HEK293T (cell line): ENCODE measurements at places on chromosomes 6 and 20.

DNA sequence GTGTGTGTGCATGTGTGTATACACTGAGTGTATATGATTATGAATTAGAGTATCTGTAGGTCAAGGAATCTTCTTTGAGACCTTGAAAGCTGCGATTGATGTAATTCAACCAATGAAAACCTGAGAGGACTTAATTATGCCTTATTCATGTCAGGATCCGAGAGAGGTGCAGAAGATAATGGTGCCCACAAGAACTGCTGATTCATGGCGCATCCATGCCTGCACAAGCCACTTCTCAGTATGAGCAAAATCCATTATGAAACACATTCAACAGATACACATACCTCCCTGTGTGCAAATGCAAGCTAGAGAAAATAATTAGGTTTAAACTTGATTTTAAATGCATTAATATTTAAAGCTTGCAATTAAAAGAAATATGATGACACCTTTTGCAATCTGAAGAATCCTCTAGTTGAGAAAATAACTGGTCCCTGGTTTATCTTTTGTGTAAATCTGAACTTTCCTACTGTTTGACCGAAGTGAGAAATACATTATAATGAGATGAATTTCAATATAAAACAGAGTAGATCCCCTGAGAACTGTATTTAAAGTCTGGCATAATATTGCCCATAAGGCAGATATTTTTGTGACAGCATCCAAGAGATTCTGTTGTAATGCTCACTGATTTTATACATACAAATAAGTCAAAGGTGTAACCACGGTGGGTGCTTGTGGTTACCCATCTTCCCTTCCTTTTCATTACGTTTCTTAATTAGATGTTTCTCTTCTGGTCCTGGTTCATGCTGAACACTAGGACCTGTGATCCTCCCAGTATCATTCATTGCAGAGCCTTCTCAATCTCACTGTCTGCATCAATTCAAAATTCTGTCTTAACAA lies 45.6 kb downstream of the LY86 start:
- no peak for DNase-seq

GRCh38 chr6:149541139-149541538 lies 4.7 kb downstream of the PPIL4 start:
- no peak for DNase-seq

- DNase-seq, result no peak
These were observed 149.8 kb downstream of the SH3BGRL2 start for GRCh38 chr6:79780881-79781280.

DNA sequence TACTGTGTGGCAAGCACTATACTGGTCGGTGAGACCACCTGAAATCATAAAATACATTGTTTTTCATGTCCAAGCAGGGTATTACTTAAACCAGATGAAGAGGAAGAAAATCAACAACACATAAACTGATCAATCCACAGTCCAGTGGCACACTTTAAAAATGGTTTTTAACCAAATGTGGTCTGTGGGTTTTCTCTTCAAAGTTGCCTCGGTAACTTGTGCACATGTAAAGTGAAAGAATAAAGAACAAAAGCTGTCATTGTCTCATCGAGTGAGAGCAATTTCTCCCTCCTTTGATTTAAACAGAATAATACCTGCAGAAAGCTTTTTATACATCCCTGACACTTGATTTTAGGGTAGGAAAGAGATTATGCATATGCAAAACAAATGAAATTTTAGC lies 3.7 kb downstream of the FLRT3 start:
- no peak for DNase-seq

GRCh38 chr20:9482180-9482579 lies 32.2 kb upstream of the LAMP5 start:
- no peak for DNase-seq
